Hematopoietic multipotent progenitor cell treated with erythropoietin and hydrocortisone succinate and interleukin-3 and kit ligand, for 8 days (in vitro differentiated cells): ENCODE measurements at places on chromosomes 4 and X.

- no peak for DNase-seq
Observed at GRCh38 chr4:152673489-152673888, 6.3 kb downstream of the TMEM154 start.

DNA sequence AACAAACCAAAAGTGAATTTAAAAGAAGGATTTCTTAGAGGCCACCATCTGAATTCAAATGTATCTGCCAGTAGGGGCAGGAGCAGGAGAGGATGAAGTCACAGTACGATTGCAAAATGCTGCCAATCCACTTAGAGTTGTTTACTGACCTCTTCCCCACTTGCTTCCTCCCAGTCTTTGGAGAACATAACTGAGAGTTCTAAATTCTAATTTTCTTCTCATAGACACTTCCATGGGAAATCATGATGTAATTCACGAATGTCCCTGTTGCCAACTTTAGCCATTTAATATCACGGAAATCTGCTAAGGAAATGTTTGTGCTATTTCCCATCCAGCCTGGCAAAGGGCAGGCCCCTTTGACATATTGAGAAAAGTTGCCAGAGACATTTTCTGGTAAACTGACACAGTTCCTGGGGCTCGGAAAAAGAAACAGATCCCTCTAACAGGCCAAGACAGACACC is 33.6 kb upstream of the NOCT start:
- DNase-seq: no peak

GRCh38 chr4:158459085-158459820 is 62.4 kb upstream of the RXFP1 start:
- DNase-seq: no peak

DNA sequence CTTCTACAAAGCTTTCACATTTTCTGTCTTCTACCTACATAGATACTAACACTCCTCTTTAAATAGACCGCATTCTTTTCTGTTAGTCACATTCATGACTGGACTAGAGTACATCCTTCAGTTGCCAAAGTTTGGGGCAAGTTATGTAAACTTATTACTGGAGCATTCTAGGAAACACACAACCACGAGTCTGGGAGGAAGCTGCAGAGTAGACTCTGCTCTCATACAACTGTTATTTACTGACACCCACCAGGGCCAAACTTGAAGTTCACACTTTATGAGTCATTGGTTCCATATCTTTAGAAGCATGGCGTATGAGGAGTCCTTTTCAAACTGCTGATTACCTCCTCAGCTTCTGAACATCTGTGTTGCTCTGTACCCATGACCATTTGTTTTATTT is 87.0 kb downstream of the RNF150 start:
- peak; percentile 4 for DNase-seq

GRCh38 chr4:148207068-148207467 is 235.1 kb downstream of the NR3C2 start:
- no peak for DNase-seq

GRCh38 chr4:127525608-127526007 is 107.1 kb upstream of the INTU start:
- no peak for DNase-seq

DNA sequence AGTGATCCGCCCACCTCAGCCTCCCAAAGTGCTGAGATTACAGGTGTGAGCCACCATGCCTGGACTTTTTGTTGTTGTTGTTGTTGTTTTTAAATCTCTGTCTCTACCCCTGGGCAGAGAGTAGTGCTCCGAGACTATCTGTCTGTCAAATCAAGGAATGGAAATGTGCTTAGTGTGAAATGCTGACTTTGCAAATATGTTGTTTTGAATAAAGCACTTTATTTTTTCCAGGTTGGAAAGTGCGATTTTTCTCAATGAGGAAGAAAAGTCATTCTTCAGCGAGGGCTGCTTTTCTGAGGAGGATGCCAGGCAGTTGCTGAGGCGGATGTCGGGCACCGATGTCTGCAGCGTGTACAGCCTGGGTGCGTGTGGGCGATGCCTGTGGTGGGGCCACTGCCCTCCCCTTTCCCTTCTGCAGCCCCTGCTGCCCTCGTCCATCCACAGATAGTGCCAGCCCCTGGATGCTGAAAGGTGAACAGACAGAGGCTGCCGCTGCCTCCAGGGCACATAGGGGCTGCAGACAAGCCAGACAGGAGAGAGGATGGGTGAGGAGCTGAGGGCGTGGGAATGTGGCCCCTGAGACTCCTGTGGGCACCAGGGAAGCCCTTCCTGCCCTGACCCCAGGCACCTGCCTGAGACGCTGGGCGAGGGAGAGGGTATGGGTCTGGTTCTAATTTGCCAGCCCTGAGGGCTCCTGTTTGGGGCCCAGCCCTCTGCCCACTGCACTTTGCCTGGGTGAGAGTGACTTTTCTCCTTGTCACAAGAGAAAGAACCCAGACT is 23.7 kb downstream of the SH3TC1 start:
- DNase-seq: no peak

DNA sequence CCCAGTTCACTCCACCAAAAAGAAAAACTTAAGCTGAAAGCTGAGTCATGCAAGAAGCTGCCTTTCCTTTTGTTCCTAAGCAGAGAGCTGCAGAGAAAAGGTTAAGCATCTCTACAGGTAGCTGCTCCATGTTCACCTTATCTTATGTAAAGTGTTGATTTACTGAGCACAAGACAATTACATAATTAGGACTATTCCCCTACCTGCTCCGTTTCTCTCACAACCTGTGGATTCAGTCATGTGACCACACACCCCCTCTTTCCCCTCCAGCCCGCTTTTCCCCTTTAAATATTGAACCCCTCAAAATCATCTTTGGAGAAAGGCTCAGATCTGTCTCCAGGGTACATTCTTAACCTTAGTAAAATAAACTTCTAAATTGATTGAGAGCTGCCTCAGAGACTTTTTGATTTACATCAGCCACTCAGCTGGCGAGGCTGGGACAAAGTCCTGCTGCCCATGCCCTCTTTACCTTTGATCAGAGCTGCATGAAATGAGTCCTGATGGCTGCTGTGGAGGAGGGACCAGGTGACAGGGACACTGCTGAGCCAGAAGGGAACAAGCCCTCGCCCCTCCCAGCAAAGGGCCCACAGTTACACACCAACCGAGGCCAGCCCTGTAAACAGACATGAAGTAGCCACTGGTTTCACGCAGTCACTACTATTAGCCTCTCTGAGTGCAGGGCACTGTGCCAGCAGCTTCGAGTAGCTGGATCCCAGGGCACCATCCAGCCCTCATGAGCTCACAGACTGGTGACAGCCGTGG is 53.9 kb upstream of the C4orf50 start:
- no peak for DNase-seq

GRCh38 chrX:39627257-39627656 is 470.5 kb downstream of the BCOR start:
- peak; percentile 36 for DNase-seq

- no peak for DNase-seq
Observed at GRCh38 chrX:43805579-43805978, 76.7 kb downstream of the MAOB start.

- DNase-seq: no peak
Observed at GRCh38 chr4:24659241-24659961, 75.0 kb upstream of the DHX15 start.

- peak; percentile 4 for DNase-seq
Observed at GRCh38 chrX:45903781-45904201, 641.4 kb downstream of the ZNF674 start.

- no peak for DNase-seq
Observed at GRCh38 chr4:77665381-77666069, 59.9 kb downstream of the CXCL13 start.

DNA sequence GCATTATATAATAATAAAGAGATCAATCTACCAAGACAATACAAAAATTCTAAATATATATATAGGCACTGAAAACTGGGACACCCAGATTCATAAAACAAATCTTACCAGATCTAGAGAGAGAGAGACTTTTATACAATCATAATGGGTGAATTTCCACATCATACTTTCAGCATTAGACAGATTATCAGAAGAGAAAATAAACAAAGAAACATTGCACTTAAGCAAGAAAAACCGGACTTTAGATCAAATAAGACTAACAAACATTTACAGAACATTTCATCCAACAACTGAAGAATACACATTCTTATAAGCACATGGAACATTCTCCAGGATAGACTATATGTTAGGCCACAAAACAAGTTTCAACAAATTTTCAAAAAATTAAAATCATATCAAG is 245.1 kb downstream of the INPP4B start:
- DNase-seq: no peak

- DNase-seq: peak; percentile 73
Observed at GRCh38 chr4:38867478-38868058, at the start of gene FAM114A1. Gene FAM114A1 (plus strand): TSS chr4:38867806. CDS start chr4:38878079, 10,273 bp downstream.

- no peak for DNase-seq
Observed at GRCh38 chr4:48799157-48799556, 19.1 kb upstream of the FRYL start.

GRCh38 chr4:95256108-95256835 is 292.5 kb downstream of the UNC5C start:
- DNase-seq: no peak

DNA sequence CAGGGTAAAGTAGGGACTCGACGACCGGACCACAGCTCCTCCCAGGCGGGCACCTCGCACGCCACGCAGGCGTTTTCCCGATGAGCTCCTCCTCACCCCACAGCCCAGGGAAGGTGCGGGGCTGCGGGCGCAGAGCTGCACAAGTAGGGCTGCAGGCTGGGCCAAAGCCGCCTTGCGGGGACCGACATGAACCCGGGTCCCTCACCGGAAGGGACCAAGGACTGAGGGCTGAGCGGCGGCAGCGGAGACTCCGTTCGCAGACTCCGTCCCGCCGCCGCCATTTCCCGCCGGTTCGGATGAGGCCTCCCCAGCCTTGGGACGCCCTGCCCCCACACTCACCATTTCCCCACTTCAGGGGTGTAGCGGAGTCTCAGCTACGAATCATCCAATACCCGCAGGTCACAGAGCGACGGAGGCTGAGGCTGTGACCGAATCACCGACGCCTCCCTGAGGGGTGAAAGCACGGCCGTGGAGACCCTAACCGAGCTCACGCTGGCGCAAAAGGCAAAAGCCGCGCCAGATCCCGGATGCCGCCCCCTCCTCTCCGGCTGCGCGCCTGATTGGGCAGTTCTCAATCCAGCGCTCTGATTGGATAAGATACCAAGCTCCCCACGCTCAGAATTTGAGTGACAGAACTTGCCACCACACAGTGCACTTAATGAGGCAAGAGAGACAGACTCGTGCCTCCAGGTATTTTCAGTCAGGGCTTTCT is at the start of gene ZNF732:
Gene ZNF732 (minus strand): TSS at position 506 of the 712 bp plus-strand sequence. CDS start 164 bp downstream, at position 342.
- no peak for DNase-seq

- DNase-seq: peak; percentile 1
Observed at GRCh38 chrX:11944501-11944900, 186.5 kb downstream of the MSL3 start.

GRCh38 chrX:85964744-85965143 is 82.6 kb downstream of the CHM start:
- DNase-seq: no peak

DNA sequence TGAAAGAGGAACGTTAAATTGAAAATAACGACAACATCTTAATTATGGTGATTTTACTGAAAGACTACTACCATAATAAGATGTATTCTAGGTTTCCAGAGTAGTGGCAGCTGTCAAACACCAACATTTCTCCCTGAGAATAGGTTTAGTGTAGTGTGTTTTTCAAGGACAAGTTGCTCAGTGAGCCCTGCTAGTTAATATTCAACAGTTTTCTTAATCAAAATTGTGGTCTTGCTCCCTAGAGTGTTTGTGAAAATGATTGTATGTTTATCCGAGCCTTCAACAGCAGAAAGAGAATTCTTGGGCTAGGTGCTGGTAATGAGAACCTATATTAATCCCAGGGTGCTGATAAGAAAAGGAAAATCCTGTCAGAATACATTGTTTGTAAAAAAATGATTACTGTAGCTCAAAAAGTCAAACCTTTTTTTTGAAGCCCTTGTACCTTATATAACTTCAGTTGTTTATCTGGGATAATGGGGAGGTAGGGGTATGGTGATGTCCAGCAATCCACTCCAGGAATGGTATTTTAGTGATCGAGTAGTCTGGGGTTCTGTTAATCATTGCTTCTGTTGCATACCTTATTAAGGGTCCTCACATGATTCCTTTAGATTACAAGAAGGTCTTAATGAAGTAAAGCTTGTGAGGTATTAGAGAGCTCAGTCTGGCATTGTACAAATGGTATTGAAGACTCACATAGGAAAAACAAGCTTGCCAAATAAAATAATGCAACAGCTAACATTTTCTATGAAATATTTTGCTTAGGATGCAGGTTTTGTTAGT is 110.7 kb downstream of the CCSER1 start:
- no peak for DNase-seq

DNA sequence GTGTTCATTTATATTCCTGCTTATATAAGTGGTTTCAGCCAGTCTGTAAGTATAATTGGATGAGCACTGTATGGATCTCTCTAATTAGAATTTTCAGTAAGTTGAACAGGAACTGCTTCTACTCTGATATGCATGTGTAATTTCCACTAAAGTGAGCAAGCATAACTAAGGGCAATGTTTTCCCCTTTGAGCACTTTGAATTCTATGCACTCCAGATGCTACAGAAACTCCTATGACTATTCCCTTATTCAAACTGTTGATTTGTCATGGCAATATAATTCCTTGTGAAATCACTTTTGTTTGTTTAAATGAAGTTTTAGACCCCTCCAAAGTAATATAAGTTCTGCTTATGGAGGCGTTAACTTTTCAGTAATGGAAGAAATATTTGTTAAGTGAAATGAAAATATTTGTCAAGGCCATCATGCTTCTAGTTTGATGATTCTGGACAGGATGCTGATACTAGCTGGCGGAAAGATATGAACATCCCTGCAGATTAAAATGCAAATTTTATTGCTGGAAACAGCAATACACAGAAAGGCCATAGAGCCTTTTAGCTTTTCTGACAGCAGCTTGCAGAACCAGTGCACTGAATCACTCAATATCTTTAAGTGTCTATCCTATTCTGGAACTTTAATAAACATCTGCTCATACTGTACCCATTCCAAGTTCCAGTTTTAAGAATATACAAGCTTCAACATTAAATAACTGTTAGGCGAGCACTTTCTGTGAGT is 1460.8 kb downstream of the RAPGEF2 start:
- no peak for DNase-seq

GRCh38 chr4:112029771-112030171 is 115.5 kb upstream of the FAM241A start:
- DNase-seq: no peak

DNA sequence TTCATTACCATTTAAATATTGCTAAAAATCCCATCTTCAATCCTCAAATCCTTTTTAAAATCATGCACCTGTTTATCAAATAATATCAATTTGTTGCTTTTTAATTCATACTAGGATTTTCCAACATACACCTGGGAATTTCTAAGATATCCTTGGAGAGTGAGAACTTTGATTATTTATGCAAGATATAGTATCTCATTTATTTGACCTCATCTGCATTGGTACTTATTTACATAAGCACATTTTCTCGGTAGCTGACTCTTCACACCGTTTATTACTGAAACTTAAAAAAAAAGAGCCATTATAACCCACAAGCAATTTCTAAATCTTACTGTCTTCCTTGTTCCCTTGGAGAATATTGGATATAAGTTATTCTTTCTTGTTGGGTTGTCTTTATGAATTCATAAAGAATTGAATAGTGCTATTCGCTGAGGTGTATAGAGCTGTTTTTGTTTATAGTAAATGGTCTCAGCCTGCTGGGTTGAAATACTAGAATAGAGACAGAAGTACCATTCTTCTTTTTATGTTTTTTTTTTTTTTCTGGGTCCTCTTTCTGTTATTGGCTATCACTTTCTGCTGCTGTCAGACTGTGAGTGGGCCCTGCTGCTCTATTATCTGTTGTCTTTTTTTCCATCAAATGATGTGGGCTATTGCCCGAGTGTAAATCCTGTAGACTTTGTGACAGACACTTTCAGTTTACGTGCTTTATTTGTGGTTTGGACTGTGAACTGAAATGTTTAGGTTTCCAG is 2.9 kb downstream of the UGT8 start:
- DNase-seq: no peak
